ENCODE measurements at places on chromosomes 13 and 19.

- no peak for DNase-seq
These were observed 243.7 kb downstream of the FOXO1 start for GRCh38 chr13:40422588-40423235.

GRCh38 chr13:76014406-76015318 lies 378.5 kb downstream of the LMO7 start:
- no peak for DNase-seq

DNA sequence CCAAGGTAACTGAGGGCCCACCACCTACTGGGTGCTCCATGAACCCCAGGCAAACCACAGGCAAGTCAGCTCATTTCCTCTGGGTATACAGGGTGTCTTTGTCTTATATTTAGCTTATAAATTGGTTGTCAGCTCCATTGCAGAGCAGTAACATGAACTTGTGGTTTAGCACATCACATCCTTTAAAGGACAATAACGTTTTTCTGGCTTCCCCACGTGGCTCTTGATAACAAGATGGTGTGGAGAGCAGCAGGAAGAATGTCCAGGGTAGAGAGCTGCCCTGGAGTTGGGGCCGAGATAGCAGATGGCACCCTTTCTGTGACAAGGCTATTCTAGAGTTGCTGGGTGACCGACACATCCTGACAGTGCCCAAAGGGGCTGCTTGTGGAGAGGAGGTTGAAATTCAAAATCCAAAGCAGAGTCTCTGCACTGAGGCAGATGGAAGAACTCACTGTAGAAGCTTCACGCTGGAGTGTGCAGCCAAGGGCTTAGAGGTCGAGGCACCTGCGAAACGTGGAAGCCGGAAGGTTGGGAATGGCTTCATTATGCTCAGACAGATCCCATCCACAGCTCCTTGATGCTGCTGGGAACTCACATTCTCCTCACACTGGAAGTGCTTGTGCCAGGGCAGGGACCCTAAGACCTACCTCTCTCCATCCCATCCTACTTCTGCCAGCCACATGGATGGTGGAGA lies 133.0 kb upstream of the FRY start:
- DNase-seq: no peak

GRCh38 chr13:23467048-23467931 lies 33.8 kb upstream of the SACS start:
- no peak for DNase-seq

- no peak for DNase-seq
These were observed 804.4 kb downstream of the PCDH9 start for GRCh38 chr13:66425741-66426140.

All from T-helper 17 cell (primary cell).